ENCODE measurements at places on chromosomes 2 and 18.

GRCh38 chr2:168120730-168121129, 126.7 kb downstream of the STK39 start:
- DNase-seq, result peak; percentile 37

DNA sequence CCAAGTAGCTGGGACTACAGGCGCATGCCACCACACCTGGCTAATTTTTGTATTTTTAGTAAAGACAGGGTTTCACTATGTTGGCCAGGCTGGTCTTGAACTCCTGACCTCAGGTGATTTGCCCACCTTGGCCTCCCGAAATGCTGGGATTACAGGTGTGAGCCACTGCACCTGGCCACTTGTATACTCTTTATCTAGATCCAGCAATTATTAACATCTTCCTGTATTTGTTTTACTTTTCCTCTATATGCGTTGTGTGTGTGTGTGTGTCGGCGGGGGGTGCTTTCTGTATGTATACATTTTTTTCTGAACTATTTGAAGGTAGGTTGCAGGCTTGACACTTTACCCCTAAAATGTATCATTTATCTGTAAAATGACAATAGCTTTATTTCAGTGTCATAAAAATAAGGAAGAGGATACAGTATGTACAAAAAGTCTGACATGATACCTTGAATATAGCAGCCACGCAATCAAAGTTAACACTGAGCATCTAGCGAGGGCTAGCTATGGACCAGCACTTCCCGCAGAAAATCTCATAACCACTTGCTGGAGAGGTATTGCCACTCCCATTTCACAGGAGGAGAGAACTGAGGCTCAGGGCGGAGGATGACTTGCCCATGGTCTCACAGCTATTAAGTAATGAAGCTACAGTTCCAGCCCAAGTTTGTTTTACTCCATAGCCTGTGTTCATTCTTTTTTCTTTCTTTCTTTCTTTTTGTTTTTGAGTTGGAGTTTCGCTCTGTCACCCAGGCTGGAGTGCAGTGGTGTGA, 251.3 kb downstream of the MYCN start:
- DNase-seq, result no peak

- DNase-seq, result no peak
These were observed 72.7 kb upstream of the LYPD6B start for GRCh38 chr2:148965623-148966437.

DNA sequence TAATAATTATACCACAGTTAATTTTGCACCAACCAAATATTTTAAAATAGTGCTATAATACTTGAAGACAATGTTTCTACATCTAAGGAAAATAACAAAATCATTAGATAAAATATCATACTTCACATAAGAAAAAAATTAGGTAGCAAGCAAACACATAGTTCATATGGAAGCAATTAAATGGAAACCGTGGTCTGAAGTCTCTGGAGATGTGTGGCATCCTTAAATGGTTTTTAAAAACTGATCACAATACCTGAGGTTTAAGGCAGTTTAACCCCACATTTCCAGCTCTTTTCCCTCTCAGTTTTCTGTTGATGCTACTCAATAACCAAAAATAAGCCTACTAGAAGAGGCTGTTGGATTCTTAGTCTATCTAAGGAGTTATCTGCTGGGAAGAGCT, 71.3 kb downstream of the ASXL2 start:
- no peak for DNase-seq

DNA sequence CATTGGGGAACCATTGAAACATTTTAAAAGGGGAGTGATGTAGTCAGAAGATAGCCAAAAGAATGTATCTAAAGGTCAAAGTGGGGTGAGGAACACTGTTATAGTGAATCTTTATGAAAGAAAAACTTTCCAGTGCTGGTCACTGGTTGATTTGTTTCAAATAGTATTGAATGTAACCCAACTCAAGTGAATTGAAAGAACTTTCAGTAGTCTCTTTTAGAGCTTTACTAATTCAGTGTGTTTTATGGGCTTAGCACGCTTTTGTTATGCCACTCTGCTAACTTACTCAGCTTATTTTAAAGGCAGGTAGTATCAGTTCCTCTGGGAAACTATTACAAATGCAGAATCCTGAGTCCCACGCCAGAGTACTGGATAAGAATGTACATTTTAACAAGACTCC, 57.3 kb downstream of the GTF2A1L start:
- no peak for DNase-seq

DNA sequence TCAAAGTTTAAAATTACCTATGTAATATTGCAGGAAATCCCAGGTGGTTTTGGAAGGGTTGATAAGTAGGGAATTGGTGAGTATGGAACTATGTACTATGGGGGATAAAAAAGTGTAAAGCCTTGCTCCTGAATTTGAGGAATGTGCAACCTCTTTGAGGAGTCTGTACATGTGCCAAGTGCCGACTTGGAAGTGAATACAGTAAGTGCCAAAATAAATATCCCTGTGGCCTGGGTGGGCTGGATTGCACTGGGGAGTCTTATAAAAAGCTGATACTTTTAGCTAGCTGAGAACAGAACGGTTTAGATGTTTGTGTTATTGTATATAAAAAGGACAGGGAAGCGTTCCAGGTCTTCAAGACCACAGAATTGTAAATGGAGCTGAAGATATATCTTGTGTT, 317.1 kb upstream of the LRRTM1 start:
- no peak for DNase-seq

- no peak for DNase-seq
These were observed 6.5 kb upstream of the IL1R2 start for GRCh38 chr2:101985101-101985792.

DNA sequence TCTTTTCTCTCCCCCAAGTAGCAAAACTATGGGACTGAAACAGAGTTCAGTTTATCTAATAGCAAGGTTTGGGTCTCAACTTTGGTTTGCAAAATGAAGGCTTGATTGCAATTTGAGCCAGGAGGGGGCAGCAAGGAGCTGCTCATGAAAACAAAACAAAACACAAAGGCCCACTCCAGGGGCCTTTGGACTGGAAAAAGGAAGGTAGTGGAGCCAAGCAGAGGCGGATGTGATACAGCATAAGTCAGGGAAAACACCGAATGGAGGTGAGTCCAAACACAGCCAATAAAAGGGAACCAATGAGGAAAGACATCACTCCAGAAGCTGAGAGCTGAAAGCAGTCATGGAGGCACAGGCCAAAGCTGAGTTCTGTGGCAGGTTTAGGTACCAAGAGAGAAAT, 799.7 kb upstream of the ACVR2A start:
- DNase-seq, result peak; percentile 62
